ENCODE measurements at places on chromosomes 3 and 15. TPM values are rescaled to one million over a fixed set of nuclear protein-coding genes. Genes with fewer than 3 reads are reported as not detected.

The GABRR3 gene
- not detected for polyA plus RNA-seq

The SLC2A2 gene
- polyA plus RNA-seq, result not detected

The SPATA12 gene
- not detected for polyA plus RNA-seq

The REC114 gene
- polyA plus RNA-seq, result not detected

The ITIH1 gene
- not detected for polyA plus RNA-seq

The COL8A1 gene
- not detected for polyA plus RNA-seq

The CLCN2 gene
- polyA plus RNA-seq, result 1.1 TPM

The ZNF592 gene
- polyA plus RNA-seq, result 4.9 TPM

The FGF7 gene
- polyA plus RNA-seq, result not detected

The TIPARP gene
- 8.4 TPM for polyA plus RNA-seq

The OCA2 gene
- not detected for polyA plus RNA-seq

The GXYLT2 gene
- polyA plus RNA-seq, result not detected

The PAK6 gene
- not detected for polyA plus RNA-seq

The SLC12A1 gene
- not detected for polyA plus RNA-seq

The FSD2 gene
- not detected for polyA plus RNA-seq

The DLL4 gene
- polyA plus RNA-seq, result not detected

The BTLA gene
- polyA plus RNA-seq, result 13.3 TPM

The MB21D2 gene
- 6.5 TPM for polyA plus RNA-seq

The PLAAT1 gene
- not detected for polyA plus RNA-seq

The GOLGA8R gene
- polyA plus RNA-seq, result 0.25 TPM

The GAP43 gene
- not detected for polyA plus RNA-seq

The THSD4 gene
- polyA plus RNA-seq, result not detected

The ITGB5 gene
- polyA plus RNA-seq, result not detected

The CASR gene
- polyA plus RNA-seq, result not detected

The UPK1B gene
- polyA plus RNA-seq, result 1.3 TPM

The STIMATE gene
- polyA plus RNA-seq, result 3.0 TPM

The ZNF717 gene
- 7.1 TPM for polyA plus RNA-seq

The SCAANT1 gene
- polyA plus RNA-seq, result not detected

The GOLGA6D gene
- not detected for polyA plus RNA-seq

The FXR1 gene
- 53.0 TPM for polyA plus RNA-seq

The CCDC13 gene
- polyA plus RNA-seq, result not detected

The PLSCR2 gene
- polyA plus RNA-seq, result not detected

The SAMD7 gene
- not detected for polyA plus RNA-seq

The CCDC32 gene
- 44.8 TPM for polyA plus RNA-seq

The KLHL6 gene
- polyA plus RNA-seq, result 25.8 TPM

The VIPR1 gene
- polyA plus RNA-seq, result 30.5 TPM

The VGLL3 gene
- not detected for polyA plus RNA-seq

The MYO1E gene
- polyA plus RNA-seq, result not detected

The GCHFR gene
- polyA plus RNA-seq, result 83.2 TPM

The NAALADL2 gene
- polyA plus RNA-seq, result not detected

The SLC12A8 gene
- polyA plus RNA-seq, result not detected

The OR5K2 gene
- not detected for polyA plus RNA-seq

The ATG3 gene
- polyA plus RNA-seq, result 75.8 TPM

The MCTP2 gene
- 4.8 TPM for polyA plus RNA-seq

The ZBED2 gene
- polyA plus RNA-seq, result 1.8 TPM

The DZIP1L gene
- polyA plus RNA-seq, result not detected

The LRRC31 gene
- polyA plus RNA-seq, result not detected

The IQCF5 gene
- not detected for polyA plus RNA-seq

The MEIS2 gene
- polyA plus RNA-seq, result not detected

The ACP3 gene
- polyA plus RNA-seq, result not detected
